ENCODE measurements at places on chromosomes 3 and 15.

DNA sequence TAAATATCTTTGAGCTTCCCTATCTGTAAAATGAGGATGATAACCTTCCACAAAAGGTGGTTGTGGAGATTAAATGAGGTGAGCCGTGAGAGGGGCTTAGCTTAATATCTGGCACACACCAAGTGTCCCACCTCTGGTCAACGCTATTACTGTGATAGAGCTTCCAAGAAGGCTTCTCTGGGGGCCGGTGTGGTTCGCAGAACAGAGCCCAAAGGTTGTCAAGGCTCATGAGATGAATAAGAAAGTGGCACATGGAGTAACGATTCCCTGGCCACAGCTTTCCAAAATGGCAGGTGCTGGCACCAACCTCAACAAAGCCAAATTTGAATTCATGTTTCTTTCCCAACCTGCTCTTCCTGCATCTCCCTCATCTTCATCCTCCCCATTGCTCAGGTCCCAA, 10.4 kb downstream of the KY start:
- DNase-seq, result no peak

DNA sequence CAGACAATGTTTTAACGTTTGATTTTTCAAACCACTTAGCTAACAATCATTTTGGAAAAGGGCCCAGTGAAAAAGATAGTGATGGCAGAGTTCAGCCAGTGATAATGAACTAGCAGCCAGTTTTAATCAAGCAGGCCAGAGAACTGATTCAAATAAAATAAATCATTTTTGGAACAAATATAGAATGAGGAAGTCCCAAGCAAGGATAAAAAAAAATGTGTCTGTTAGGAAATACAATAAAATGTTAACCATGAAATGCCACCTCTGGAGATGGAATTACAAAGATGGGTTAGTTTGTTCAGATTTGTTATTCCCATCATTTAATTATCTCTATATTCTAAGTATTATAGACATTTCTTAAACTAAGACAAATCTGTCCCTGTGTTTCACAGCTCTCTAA, 1.1 kb downstream of the HERC1 start:
- no peak for DNase-seq

DNA sequence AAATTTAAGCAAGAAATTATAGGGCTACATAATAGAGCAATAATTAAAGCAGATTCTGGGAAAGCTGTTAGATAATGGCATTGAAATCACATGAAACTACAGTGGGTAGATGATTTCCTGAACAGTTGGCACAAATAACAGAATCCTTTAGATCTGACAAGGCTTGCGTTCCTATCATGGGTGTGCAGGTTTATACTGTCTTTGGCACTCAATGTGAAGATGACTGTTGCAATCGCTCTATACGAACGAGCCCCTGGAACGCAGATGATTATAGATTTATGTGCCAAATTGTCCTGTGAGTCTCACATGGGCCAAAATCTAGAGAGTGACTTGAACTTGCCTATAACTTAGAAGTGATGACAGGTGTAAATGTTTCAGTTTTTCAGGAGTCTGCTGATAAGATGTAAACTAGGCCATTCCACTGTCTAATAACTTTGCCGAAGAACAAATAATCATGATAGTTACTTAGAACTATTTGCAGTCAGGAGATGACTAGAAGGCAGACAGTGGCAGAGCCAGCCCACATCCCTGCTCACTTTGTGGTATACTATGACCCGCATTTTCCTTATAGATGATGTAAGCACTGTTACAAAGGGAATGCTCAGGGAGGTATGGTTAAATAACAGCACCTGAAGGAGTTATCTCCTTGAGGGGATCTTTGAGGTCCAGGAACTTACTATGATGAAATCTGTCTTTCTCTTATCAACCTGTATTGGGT, 30.5 kb upstream of the TRPC1 start:
- DNase-seq, result no peak

- peak; percentile 94 for DNase-seq
Observed at GRCh38 chr3:53269888-53270880, 14.4 kb upstream of the TKT start.

DNA sequence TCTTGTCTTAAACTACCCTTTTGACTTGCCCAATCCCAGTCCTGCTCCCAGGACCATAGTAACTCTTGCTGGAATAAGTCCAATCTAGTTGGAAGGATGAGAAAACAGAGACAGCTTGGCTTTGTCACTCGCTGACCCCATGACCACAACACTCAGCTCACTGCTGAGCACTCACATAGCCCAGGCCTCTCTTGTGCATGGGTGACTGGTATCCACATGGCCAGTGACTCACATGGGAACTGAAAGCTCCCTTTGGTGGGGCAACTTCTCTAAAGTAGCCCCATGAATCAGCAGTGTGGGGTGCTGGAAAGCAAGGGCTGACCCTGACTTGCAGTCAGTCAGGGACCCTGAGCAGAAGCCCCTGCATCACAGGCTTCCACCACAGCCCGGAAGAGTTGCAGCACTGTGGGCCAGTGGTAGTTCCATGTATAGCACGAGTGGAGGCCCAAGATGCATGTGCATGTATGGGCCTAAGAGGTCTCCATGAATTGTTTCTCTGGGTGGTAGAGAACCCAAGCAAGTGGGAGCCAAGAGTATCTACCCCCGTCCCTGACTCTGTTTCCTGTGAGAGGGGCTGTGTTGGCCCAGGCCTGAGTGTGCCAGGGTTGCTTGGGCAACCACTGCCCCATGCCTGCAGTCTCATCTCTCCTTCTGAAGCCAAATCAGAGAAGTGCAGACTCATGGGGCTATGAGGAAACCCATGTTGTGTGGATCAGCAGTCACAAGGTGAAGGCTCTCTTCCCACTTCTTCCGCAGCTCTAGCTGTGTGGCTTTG, 62.1 kb upstream of the XCR1 start:
- peak; percentile 93 for DNase-seq

DNA sequence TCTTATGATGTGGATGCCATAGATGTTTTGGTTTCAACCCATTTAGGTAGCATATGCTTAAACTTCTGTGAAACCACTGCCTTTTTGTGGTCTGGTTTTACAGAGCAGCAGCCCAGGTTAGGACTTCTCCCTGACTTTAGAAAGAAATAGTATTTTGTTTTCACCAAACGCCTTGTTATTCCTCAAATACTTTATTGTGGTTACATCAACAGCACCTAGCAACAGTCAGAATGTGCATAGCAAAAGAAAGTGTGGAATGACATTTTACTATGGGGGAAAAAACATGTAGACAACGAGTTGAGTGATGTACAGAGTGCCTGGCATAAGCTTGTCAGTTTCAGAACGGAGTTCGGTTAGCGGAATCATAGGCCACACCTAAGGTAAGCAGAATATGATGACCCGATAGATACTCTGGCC, 159.2 kb downstream of the TPRG1 start:
- DNase-seq, result no peak

DNA sequence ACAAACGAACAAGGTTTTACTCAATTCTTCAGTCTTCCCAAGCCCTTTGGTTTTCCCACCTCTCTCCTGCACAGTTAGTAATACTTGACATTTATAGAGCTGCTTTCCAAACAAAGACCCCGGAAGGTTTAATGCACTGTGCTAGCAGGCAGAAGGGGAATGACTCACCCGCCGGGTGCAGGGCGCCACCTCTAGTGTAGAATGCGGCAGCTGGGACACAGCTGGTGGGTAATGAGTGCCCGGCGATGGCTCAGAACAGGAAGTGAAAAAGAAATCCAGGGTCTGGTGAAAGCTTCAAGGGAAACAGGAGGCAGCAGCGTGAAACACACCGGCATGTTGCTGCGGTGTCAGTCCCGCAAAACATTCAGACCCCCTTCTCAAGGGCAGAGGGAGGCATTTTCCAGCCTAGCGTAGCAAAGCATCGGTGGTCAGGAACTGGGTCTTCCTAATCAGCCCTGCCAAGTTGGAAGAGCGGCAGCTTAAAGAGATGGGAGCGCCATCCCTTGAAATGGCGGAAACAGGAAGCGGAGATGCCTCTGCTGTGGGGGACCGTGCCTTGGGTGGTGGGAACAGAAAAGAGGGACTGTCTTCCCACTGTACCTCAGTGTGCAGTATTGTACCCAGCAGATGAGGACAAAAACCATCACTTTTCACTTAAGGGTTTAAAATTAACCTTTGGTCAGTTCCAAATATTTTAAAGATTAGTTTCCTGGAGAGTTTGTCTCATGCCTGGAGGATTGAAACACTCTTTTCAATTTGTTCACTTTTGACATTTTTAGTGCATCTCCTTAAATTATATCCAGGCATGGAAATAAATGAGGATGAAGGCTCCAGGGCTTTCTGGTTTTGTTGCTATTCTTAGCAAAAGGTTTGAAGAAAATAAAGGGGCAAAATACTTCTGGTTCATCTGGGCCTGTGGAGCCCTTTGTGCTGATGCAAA, 160.7 kb upstream of the MCTP2 start:
- peak; percentile 57 for DNase-seq

GRCh38 chr15:32035285-32035684, 5.0 kb downstream of the CHRNA7 start:
- DNase-seq, result no peak

GRCh38 chr15:29323557-29323956, 53.9 kb upstream of the NSMCE3 start:
- no peak for DNase-seq

GRCh38 chr3:161489395-161489794, 7.2 kb upstream of the OTOL1 start:
- no peak for DNase-seq

DNA sequence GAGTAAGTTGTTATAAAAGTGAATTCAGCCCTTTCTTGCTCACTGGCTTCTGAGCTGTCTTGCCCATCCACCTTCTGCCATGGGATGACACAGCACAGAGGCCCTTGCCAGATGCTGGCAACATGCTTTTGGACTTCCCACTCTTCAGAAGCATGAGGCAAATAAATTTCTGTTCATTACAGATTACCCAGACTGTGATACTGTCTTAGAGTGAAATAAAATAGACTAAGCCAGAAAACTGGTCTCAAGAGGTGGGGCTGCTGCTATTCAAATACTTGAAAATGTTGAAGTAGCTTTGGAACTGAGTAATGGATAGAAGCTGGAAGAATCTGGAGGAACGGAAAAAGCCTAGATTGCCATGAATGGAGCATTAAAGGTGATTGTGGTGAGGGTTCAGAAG, 170.4 kb downstream of the ZMAT3 start:
- DNase-seq, result no peak

DNA sequence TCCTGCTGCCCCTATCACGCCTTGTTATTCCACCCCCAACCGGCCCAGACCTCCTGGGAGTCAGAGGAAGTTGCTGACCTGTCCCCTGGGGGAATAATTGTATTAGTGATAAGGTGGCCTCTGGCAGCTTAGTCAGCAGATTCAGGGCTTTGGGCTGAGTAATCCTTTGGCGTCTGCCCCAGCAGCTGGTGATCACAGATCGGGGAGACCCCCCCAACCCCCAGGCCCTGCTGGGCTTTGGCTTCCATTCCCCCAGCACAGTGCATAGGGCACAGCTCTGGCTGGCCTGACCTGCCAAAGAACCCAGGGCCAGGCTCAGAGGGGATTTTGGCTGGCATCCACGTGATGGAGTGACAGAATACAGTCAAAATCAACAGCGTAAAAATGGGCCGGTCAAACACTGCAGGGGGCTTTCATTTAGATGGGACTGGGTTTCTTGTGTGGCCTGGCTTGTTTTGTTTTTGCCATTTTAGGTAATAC, 3.9 kb upstream of the NR2E3 start:
- no peak for DNase-seq

DNA sequence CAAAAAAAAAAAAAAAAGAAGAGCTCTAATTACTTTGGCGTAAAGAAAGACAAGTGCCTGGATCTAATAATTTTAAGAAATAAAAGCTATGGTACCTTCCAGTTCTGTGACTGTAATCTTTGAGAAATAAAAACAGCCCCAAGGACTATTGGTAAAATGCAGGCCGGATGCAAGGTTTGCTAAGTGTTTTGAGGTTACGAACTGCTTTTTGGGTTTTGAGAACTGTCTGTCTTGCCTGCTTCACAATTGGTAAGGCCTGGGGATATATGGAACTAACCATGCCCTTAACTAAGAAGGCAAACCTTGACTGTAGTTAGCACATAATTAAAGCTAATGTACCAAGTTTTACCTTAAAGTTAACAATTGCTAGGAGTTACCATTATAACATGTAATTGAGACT, 388.4 kb upstream of the CBLB start:
- no peak for DNase-seq

DNA sequence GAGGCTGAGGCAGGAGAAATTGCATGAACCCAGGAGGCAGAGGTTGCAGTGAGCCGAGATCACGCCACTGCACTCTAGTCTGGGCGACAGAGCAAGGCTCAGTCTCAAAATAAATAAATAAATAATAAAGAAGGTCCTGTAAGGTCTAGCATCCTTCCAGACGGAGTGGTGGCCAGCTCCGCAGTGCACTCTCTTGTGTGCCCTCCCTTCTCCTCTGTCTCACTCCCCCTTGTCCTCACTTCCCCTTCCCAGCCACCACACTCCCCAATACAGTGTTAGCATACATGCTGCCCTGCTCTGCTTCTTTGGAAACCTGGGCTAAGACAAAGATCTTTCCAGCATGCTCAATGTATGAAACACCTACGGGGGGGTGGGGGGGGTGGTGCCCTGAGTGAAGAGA, 3.4 kb upstream of the CLN6 start:
- no peak for DNase-seq

- no peak for DNase-seq
Observed at GRCh38 chr15:62187910-62188309, 22.8 kb upstream of the C2CD4B start.

DNA sequence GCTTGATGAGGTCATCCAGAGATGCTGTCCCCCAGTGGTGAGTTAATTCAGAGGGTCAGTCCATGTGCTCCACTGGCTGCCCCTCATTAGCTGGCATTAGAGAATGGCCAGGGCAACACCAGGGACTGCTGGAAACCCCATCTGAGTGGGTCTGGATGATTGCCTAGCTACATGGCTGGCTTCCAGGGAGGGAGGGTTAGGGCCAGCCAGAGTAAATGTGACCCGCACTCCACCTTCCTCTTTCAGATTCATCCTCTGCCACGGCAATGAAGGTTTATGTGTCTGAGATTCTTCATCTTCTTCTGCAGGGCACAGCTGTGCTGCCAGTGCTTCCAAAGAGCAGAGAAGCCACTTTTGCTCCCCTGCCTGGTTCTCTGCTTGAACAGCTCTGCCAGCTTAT, 391.9 kb downstream of the OCA2 start:
- no peak for DNase-seq

- peak; percentile 91 for DNase-seq
Observed at GRCh38 chr15:74240002-74240568, 4.0 kb downstream of the CCDC33 start.

GRCh38 chr3:9352917-9353752, 9.7 kb upstream of the THUMPD3 start:
- DNase-seq, result peak; percentile 18

DNA sequence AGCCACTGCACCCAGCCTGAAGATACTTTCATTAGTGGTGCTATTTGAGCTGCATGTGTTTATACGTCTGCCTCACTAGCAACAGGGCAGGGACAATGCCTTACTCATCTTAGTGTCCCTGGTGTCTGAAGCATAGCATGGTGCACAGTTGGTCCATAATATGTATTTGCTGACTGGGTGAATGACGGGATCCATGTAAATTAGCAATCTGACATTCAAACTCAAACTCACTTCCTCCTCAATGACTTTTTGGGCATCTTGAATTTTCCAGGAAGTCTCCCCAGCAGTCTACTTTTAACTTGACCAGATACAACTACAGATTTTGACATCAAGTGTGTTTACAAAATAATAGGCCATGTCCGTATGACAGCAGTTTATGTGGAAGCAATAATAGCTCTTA, 3.0 kb upstream of the LDHAL6B start:
- DNase-seq, result no peak

- no peak for DNase-seq
Observed at GRCh38 chr3:117843356-117843755, 1133.8 kb downstream of the TUSC7 start.
